Ascending aorta (tissue), 2 donors: ENCODE measurements at places on chromosomes 13 and 19. TPM values are rescaled to one million over a fixed set of nuclear protein-coding genes. Genes with fewer than 3 reads are reported as not detected.

DCT gene
- not detected for total RNA-seq

FUT6 gene
- not detected for total RNA-seq

KRTDAP gene
- not detected for total RNA-seq

TSHZ3 gene
- 9.9 TPM for total RNA-seq

ZNF177 gene
- not detected for total RNA-seq

FGF22 gene
- not detected for total RNA-seq

ZNF791 gene
- 6.9 TPM for total RNA-seq

ALOX5AP gene
- 5.7 TPM for total RNA-seq

ADGRE1 gene
- total RNA-seq, result not detected

SIGLEC7 gene
- 4.8 TPM for total RNA-seq

CLIP3 gene
- total RNA-seq, result 43.2 TPM

KIR3DL2 gene
- total RNA-seq, result not detected

PALM3 gene
- 1.7 TPM for total RNA-seq

CERS1 gene
- total RNA-seq, result not detected
